K562 (cell line): ENCODE measurements at places on chromosomes 11 and 22.

- no peak for DNase-seq
Measured at GRCh38 chr11:65423516-65424204, 1.1 kb downstream of the NEAT1 start.

- DNase-seq: no peak
Measured at GRCh38 chr11:17531071-17531600, 13.1 kb downstream of the USH1C start.

- no peak for DNase-seq
Measured at GRCh38 chr11:57637626-57638004, 12.1 kb downstream of the YPEL4 start.

- DNase-seq: no peak
Measured at GRCh38 chr11:114845766-114846415, 167.6 kb downstream of the NXPE2 start.

GRCh38 chr22:44574057-44574639 is 76.1 kb upstream of the RTL6 start:
- DNase-seq: no peak

- no peak for DNase-seq
Measured at GRCh38 chr11:45599161-45599943, 66.1 kb downstream of the CHST1 start.

DNA sequence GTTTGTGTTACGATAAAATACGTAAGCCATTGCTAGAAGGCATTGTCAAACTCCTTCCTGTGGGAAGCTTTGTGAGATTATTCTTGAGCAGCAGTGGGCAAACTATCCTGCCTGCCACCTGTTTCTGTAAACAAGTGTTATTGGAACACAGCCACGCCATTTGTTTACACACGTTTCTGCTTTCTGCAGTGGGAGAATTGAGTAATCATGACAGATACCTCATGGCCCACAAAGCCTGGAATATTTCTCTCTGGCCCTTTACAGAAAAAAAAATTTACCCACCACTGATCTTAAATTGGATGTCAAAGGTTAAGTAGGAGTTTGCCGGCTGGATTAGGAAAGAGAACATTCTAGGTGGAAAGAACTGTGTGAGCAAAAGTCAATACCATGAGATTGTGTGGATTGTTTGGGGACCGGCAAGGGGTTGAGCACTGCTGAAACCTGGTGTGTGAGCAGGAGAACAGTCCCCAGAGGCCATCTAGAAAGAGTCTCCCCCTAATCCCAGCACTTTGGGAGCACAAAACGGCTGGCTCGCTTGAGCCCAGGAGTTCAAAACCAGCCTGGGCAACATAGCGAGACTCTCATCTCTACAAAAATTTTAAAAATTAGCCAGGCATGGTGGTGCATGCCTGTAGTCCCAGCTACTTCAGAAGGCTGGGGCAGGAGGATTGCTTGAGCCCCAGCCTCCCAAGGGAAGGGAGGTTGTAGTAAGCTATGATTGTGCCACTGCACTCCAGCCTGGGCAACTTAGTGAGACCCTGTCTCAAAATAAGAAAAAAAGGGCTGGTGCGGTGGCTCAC is 6.0 kb upstream of the PLA2G6 start:
- no peak for DNase-seq

DNA sequence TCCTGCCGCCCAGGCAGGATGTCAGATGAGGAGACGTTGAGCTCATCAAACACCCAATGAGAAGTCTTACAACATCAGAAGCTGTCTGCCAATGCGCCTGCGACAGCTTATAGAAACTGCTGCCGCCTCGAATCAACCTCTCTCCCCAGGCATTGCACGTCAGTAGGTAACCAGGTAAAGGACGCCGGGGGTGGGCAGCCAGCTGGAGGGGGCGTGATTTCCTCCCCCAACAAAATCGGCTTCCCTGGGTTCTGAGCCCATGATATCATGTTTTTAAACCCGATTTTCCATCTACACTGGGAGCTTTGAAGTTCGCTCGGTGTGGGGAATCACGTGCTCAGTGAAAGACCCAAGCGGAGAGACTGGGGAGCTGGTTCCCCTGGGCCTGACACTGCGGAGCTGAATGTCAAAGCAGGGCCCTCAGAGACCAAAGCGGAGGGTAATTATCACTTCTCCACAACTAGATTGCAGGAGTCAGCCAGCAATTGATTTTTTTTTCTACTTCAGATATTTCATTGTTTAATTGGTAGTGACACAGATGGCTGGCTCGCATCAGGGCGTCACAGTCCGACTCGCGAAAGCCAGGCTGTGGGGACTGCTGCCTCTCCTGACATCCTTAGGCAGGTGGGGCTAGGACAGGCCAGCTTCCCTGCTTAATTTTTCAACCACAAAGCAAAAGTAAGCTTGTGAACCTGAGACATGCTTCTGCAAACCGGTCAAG is 15.4 kb downstream of the FAM83F start:
- no peak for DNase-seq

DNA sequence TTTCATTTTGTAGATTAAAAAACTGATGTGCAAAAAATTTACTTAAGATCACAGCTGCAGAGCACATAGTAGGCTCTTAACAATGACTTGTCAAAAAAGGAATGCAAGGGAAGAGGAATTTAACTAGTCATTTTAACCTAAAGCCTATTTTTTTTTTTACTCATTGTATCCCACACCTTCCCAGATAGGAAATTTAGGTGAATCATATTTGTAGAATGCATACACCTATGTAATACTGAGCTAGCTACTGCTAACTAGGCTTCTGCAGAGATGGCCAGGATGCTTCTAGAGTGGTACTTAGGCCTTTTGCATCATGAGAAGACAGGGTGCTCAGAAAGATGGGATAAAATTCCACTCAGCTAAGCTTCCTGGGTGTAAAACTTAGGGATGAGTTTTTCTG is 387.3 kb downstream of the AASDHPPT start:
- no peak for DNase-seq

DNA sequence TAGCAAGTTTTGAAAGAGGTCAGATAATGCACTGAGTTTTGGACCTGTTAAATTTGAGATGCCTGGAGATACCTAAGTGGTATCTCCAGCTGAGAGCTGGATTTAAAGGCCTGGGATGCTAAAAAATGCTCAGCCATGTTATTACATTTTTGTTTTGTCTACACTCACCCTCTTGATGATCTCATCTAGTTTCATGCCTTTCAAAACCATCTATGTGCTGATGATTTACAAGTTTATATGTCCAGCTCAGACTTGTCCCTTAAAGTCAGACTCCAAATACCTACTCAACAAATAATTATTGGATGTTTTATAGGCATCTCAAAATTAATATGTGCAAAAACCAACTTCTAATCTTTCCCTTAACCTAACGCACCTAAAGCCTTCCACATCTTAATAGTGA is 103.6 kb upstream of the OR9G4 start:
- DNase-seq: no peak

- no peak for DNase-seq
Measured at GRCh38 chr22:49350441-49351121, 477.1 kb downstream of the BRD1 start.

GRCh38 chr11:33892906-33893594 is 1.2 kb upstream of the LMO2 start:
- peak; percentile 74 for DNase-seq

- no peak for DNase-seq
Measured at GRCh38 chr22:35808377-35808776, 90.7 kb downstream of the APOL5 start.

GRCh38 chr22:32836280-32837123 is 35.0 kb downstream of the TIMP3 start:
- DNase-seq: peak; percentile 33

- peak; percentile 66 for DNase-seq
Measured at GRCh38 chr11:31870609-31871309, 59.6 kb upstream of the PAX6 start.

DNA sequence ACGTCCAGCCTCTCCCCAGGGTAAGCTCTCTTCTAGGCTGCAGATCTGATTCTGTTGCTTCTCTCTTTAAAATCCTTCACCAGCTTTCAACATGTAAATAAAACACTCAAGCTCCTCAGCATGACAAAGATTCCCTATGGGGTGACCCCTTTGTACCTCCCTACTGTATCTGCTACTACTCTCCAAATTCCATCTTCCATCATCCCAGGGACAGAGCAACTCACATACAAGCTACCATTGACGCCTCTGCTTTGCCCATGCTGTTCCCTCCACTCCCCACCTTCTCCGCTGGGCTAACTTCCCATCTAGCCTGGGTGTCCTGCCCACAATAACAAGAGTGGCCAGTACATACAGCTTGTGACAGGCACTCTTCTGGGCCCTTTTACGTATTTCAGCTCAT is 207.5 kb upstream of the ZBED5 start:
- DNase-seq: no peak
